ENCODE measurements at places on chromosomes 16 and 17.

- DNase-seq, result no peak
Observed at GRCh38 chr17:69609473-69610305, 195.2 kb downstream of the MAP2K6 start.

DNA sequence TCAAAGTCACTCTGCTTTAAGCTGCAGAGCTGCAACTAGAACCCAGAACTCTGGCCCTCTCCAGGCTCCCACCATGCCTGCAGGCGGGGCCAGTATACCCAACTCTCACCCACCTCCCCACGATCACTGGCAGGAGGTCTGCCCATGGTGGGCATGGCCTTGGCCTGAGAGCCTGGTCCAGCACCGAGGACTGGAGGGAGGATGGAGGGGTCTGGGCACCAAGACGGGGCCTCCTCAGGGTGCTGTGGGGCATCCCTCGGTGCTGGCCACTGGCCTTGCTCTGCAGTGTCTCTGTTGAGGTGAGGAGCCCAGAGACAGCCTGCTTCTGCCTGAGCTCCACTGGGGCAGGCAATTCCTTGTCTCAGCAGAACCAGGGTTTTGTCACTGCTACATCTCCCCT, 1.5 kb upstream of the KRT16 start:
- no peak for DNase-seq

DNA sequence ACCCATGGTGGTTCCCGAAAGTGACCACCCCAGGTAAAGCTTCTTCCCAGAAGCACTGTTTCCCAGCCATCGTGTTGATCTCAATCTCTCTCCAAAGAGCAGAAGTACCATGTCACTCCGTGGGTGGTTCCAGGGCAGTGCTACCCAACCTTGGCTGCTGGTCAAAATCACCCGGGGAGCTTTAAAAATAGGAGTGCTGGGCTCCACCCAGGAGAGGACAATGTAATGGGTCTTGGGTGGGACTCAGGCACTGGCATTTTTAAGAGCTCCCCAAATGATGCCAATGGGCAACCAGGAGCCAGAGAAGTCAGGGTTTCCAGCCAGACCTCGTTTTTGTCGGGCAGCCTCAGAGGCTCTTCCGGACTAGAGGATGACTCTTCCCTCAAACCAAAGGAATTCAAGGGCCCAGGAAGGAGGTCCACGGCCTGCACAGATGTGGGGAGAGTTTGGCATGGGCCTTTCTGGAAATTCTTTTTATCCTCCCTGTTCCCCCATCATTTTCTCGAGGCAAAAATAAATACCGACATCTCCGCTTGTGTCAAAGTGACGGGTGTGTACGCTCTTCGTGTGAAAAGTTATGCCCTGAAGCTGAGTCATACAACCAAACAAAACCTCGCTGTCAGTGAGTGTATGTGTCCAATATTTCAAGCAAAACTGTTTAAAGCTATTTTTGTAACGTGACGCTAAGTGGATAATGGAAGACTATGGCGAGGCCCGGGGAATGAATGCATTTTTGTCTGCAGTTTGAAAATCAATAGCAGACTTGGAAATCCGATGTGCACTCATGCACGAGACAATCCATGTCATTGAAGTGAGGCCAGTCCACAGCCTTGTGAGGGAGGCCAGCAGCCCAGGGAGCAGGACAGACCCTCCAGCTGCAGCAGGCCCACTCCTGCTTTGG, 364.1 kb downstream of the FOXL1 start:
- no peak for DNase-seq

DNA sequence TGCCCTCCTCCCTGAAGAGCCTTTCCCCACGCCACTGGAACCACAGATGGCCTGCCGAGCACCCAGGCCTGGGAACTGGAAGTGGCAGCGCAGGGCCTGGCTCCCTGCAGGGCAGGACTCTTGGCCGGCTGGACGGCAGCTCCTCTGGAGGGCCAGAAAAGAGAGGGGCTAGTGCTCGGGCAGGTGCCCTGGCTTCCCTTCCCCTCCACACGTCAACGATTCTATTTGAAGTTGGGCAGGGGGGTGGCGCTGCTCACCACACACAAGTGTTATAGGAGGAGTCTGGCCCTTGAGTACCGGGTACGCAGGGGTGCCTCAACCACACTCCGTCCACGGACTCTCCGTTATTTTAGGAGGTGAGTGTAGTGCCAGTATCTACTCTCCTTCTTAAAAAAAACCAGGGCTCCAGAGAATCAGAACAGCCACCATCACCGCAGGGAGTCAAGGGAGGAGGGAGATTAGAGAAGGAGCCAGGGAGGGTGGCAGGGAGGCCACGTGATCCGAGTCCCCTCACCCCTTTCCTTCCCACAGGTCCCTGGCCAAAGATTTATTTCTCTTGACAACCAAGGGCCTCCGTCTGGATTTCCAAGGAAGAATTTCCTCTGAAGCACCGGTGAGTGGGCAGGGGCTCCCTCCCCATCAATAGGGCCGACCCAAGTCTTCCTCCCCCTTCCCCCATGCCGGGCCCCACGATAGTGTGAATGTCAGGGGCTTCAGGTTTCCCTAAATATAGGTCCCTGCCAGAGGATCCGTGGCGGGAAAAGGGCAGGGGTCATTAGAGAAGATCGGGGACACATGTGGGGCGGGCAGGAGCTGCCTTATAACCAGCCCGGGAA, 1.4 kb upstream of the ALDOA start:
- peak; percentile 87 for DNase-seq

DNA sequence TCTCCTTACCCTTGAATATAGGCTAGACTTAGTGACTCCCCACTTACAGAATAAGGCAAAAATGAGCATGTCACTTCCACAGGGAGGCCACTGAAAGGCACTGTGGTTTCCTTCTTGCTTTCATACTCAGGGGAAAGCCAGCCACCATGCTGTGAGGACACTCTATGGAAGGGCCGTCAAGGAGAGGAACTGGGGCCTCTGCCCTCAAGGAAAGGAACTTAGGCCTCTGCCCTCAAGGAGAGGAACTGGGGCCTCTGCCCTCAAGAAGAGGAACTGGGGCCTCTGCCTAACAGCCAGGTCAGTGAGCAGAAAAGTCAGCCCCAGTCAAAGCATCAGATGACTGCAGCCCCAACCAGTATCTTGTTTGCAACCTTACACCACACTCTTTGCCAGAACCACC, 30.1 kb downstream of the VPS35 start:
- peak; percentile 48 for DNase-seq

- DNase-seq, result no peak
Observed at GRCh38 chr16:64711596-64711995, 410.3 kb downstream of the CDH11 start.

- DNase-seq, result no peak
Observed at GRCh38 chr17:56648806-56649205, 55.3 kb downstream of the NOG start.

DNA sequence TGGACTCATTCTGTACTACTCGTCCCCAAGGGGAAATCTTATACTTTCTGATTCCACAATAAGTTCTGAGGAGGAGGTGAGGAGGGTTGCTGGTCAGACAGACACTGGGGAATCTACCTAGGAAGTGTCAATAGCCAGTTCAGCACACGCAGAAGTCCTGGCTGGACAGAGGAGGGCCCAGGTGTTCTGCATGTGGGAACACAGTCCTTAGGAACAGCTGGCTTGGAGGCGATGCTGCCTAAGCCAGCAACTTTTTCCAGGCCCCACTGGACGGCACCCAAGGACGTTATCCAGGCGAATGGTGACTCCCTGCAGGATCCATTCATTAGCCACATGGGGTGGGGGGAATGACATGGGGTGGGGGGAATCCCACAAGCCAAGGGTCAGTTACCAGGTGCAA, 29.9 kb upstream of the WFIKKN2 start:
- no peak for DNase-seq

DNA sequence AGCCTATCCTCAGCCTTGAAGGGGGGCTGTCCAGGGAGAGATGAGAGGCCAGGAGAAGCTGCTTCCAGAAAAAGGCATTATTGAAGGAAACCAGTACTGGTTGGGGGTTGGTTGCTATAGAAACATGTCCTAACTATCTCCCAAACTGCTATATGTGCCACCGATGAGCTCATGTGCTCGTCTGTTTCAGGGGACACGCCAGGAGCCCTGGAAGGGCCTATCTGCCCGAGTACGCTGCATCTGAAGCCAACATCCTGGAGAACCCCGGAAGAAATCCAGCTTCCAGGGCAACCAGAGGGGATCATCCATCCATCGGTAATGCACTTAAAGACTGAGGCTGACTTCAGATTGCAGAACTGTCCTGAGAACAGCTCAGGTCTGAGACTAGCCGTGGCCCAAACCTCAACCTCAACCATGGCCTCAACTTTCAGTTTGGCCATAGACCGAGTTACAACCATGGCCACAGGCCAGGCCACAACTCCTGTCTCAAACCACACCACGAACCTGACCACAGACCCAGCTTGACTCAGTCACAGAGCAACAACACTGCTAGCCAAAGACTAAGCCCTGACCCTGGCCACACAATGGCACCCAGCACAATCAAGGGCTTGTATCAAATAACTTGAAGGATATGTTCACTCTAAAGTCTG, 10.2 kb downstream of the PITPNM3 start:
- peak; percentile 10 for DNase-seq

- DNase-seq, result no peak
Observed at GRCh38 chr16:27223226-27223610, 19.9 kb downstream of the KDM8 start.

- peak; percentile 76 for DNase-seq
Observed at GRCh38 chr17:49031965-49032928, 35.1 kb downstream of the IGF2BP1 start.

DNA sequence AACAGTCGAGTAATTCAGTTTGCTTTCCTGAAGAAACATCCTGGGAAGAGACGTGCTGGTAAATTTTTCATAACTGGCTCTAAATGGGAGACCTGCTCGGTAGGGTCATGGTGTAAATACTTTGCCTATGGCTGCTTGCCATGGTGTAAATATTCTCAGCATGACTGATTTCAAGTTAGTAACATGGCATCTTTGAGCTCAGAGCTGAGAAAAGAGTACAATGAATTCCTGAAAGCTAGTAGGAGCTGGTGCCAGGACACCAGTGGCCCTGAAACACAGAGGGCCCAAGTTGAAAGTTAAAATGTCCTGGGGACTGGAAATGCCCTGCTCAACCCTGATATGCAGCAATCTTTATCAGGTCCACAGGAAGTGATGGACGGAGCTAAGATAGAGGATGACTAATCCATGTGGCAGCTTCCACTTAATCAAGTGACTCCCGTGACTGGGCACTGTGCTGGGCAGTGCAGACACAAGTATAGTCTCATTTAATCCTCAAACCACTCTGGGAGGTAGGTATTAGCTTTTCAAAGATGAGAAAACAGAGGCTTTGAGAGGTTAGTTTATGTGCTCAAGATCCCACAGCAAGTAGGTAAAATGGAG, 130.1 kb upstream of the ADAMTS18 start:
- DNase-seq, result no peak

GRCh38 chr17:45869676-45870341, 24.5 kb upstream of the MAPT start:
- DNase-seq, result no peak

DNA sequence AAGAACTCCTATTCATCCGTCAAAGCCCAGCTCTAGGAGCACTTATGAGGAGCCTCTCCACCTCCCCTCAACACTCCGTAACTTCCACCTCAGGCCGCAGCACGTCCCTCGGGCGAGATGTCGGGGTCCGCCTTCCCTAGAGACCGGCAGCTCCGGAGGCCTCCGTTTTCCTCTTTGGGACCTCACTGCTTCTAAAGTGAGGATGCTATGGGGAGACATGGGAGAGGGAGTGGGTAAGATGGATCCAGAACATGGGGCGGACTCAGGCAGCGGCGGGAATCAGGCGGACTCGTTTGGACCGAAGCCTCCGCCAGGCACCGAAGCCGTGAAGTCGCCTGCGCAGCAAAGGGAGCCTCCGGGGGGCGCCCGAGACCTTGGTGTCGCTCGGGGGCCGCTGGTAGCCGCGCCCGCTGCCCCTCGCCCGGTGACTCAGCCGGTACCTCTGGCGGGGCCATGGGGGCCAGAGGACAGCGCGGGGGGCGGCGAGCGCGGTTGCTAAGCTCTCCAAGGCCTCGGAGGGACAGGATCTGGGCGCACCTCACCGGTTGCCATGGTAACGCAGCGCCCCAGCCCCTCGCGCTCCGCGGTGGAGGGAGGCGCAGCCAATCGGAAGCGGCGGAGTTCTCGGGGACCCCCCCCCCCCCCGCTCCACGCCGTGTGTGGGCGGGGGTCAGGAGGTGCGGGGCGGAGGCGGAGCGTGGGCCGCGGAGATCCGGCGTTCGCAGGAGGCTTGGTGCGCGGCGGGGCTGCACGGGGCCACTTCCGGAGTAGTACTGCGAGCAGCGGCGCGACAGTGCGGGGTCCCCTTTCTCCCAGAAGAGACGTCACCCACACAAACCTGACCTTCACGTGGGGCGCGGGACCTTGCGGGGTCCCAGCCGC, 1.3 kb upstream of the HIC1 start:
- peak; percentile 71 for DNase-seq

GRCh38 chr17:16980061-16980460, 8.1 kb upstream of the TNFRSF13B start:
- no peak for DNase-seq

- DNase-seq, result no peak
Observed at GRCh38 chr16:13873835-13874438, 46.0 kb upstream of the ERCC4 start.

- DNase-seq, result no peak
Observed at GRCh38 chr17:17870247-17870646, 33.5 kb upstream of the SREBF1 start.

- DNase-seq, result no peak
Observed at GRCh38 chr17:74527081-74527480, 4.2 kb downstream of the CD300LB start.

DNA sequence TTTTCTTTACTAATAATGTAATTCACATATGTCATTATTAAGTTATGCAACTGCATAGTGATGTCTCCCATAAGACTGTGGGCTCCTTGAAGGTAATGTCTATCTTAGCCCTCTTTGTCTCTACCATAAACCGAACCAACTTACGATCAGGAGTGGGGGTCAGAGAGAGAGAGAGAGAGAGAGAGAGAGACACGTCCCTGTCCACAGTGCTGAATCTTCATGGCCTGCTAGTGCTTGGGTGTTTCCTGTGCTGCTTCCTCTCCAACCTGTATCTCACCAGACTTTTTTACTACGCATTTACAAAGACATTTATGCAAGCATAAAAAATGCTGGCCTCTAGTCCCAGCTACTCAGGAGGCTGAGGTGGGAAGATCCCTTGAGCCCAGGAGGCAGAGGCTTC, 52.2 kb upstream of the HAPSTR1 start:
- peak; percentile 12 for DNase-seq

GRCh38 chr17:19677736-19678379, 29.3 kb downstream of the ALDH3A2 start:
- no peak for DNase-seq

DNA sequence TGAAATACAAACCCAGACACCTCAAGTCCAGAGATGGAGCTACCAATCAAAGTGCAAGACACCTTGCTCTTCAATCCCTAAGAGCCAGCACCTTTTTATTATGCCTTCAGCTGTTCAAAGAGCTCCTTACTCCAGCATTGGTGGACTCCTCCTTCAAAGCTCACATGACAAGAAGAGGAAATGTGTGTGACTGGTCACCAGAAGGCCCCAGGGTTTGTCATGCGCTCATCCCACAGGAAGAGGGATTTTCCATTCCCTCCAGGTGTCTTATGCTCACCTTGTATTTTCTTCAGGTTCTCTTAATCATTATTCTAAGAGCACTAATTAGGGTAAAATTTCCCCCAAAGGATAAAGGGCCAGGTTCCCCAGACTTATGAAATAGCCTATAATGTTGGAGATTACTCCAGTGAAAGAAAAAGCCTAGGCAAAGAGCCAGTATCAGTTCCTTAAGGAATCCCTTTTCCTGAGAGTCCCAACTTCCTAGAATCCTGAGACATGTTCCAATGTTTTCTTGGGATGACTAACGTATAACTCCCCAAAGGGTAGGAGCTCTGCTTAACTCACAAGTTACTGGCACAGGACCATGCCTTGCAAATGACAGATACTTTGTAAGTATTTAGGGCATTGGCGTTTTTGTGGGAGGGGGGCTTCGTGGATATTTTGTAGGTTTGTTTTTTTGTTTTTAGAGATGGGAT, 56.9 kb upstream of the SOX9 start:
- DNase-seq, result no peak
